ENCODE measurements at places on chromosomes 13 and 19. TPM values are rescaled to one million over a fixed set of nuclear protein-coding genes. Genes with fewer than 3 reads are reported as not detected.

Gene NLRP5
- not detected for total RNA-seq

Gene TTC9B
- total RNA-seq = not detected

Gene LSR
- 0.36 TPM for total RNA-seq

Gene MUC16
- total RNA-seq = not detected

Gene ZNF345
- total RNA-seq = 3.2 TPM

Gene FSD1
- total RNA-seq = 16.0 TPM

Gene CD37
- total RNA-seq = not detected

Gene ZNF85
- total RNA-seq = 10.1 TPM

Gene CYP4F8
- not detected for total RNA-seq

Gene FFAR3
- not detected for total RNA-seq

Gene PBX4
- total RNA-seq = not detected

Gene FAAP24
- total RNA-seq = 4.8 TPM

Gene ZNF256
- 5.5 TPM for total RNA-seq

Gene KLK15
- not detected for total RNA-seq

Gene TSKS
- total RNA-seq = not detected

Gene LILRA5
- total RNA-seq = not detected

Gene ZNF132
- 5.5 TPM for total RNA-seq

Gene PNMA8B
- 0.14 TPM for total RNA-seq

Gene C19orf67
- total RNA-seq = not detected

Gene SYNGR4
- not detected for total RNA-seq

Gene NEK5
- total RNA-seq = under 0.01 TPM

Gene PRPF31
- total RNA-seq = 64.7 TPM

Gene TEX26
- not detected for total RNA-seq

Gene TMC4
- total RNA-seq = not detected

Gene DIRAS1
- total RNA-seq = 0.14 TPM

Gene TMEM91
- total RNA-seq = 4.5 TPM

Gene SAMD4B
- 59.8 TPM for total RNA-seq

Gene TUBB4A
- total RNA-seq = not detected

Gene ZNF30
- total RNA-seq = 4.0 TPM

Gene MYO16
- under 0.01 TPM for total RNA-seq

Gene SHFL
- 15.4 TPM for total RNA-seq

Gene AMER2
- total RNA-seq = not detected

Gene CLEC17A
- not detected for total RNA-seq

Gene GNG7
- total RNA-seq = 0.27 TPM

Gene VSTM1
- not detected for total RNA-seq

Gene CXCL17
- total RNA-seq = not detected

Gene ZNF283
- 9.8 TPM for total RNA-seq

Gene ZNF865
- total RNA-seq = 1.6 TPM

Gene SIGLEC9
- not detected for total RNA-seq

Gene ANKLE1
- 1.6 TPM for total RNA-seq

Gene CRLF1
- not detected for total RNA-seq

Gene RUBCNL
- total RNA-seq = not detected

Gene TSSK6
- total RNA-seq = 0.57 TPM

Gene TINCR
- total RNA-seq = not detected

Gene PLIN4
- under 0.01 TPM for total RNA-seq

Gene KLK11
- not detected for total RNA-seq

Gene CALR3
- 0.13 TPM for total RNA-seq

Gene CYP4F2
- total RNA-seq = not detected

Gene PHLDB3
- 6.4 TPM for total RNA-seq

Gene MEIS3
- total RNA-seq = not detected

Gene FUT6
- not detected for total RNA-seq

Gene GARIN5A
- not detected for total RNA-seq

Gene ZNF426
- total RNA-seq = 24.5 TPM

Gene LMTK3
- total RNA-seq = 0.22 TPM

Gene SIGLEC12
- total RNA-seq = not detected

Gene IRS2
- total RNA-seq = 0.79 TPM

Gene KIR3DL2
- total RNA-seq = not detected
